Ovary (tissue), 10 donors: ENCODE measurements at places on chromosomes 3 and 15. TPM values are rescaled to one million over a fixed set of nuclear protein-coding genes. Genes with fewer than 3 reads are reported as not detected.
A peak's percentile ranks its signal among the peaks of the same experiment; 100 is the strongest.

DNA sequence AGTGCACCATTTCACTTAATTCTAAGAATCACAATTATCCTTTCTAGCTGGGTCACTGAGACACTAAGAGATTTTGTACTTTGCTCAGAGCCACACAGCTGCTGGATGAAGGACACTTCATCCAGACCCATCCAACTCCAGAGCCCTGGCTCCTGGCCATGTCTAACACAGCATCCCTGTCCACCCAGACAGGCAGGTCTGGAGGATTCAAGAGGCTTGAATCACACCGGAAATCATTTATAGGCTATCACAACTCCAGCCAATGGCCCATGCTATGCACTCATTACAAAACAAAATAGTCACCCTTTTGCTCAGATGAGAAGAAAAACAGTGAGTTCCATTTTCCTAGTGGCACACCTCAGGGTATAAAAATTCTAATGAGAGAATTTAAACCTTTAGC is 198.2 kb upstream of the LMCD1 start:
- H3K27me3 ChIP-seq, result no peaks in the 10 kb centered on the region
- no peak overlapping the region for H3K4me3 ChIP-seq
- H3K36me3 ChIP-seq, result no peaks in the 10 kb centered on the region
- H3K4me1 ChIP-seq, result peaks cover 1% of the 10 kb centered on the region
- H3K27ac ChIP-seq, result no peak overlapping the region

GRCh38 chr3:149547954-149548668 is 73.6 kb downstream of the TM4SF4 start:
- no peaks in the 10 kb centered on the region for H3K36me3 ChIP-seq
- H3K27me3 ChIP-seq, result no peaks in the 10 kb centered on the region
- DNase-seq, result peak; percentile 56
- peaks cover 29% of the 10 kb centered on the region for H3K4me1 ChIP-seq
- no peak overlapping the region for H3K4me3 ChIP-seq

DNA sequence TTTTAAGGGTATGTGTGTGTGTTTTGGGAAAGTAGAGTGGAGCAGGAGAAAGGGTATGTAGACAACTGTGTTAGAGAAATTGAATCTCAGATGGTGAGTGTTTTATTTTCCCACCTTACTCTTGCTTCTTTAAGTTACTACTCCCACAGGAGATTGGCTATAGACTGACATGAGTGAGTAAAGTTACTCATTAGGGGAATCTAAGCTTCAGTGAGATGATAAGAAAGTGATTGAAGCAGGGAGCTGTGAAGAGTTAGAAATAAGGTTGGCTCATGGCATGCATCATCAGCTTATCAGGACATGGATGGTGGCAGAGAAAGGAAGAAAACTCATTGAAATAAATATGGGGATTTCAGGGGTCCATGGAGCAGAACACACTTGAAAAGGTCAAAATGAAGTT is 88.9 kb downstream of the MBNL1 start:
- H3K27ac ChIP-seq, result no peak overlapping the region
- no peaks in the 10 kb centered on the region for H3K36me3 ChIP-seq
- DNase-seq, result no peak
- H3K4me1 ChIP-seq, result peaks cover 2% of the 10 kb centered on the region

GRCh38 chr3:15180042-15180611 is 25.9 kb upstream of the CAPN7 start:
- H3K4me1 ChIP-seq, result no peaks in the 10 kb centered on the region
- no peaks in the 10 kb centered on the region for H3K36me3 ChIP-seq
- H3K27me3 ChIP-seq, result no peaks in the 10 kb centered on the region
- no peak overlapping the region for H3K27ac ChIP-seq
- no peak overlapping the region for H3K4me3 ChIP-seq

DNA sequence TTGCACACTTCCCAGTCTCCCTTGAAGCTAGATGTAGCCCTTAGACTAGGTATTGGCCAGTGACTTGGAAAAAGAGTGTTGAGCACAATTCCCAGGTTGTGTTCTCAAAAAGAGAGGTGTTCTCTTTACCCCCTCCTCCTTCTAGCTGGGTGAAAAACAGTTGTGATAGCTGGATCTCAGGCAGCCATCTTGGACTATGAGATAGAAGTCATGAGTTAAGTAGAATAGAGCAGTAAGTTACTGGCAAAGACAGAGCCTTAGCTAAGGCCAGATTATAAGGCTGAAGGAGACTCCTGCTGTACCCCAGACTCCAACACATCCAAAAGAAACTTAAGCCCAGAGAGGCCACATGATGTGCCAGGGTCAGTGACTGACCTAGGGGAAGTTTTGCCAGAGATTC is 8.1 kb upstream of the STRA6 start:
- H3K27me3 ChIP-seq, result no peaks in the 10 kb centered on the region
- H3K27ac ChIP-seq, result no peak overlapping the region
- no peak overlapping the region for H3K4me3 ChIP-seq
- H3K4me1 ChIP-seq, result no peaks in the 10 kb centered on the region
- DNase-seq, result no peak

GRCh38 chr3:154122912-154123559 is 1.8 kb downstream of the ARHGEF26 start:
- H3K27ac ChIP-seq, result peak overlapping the region; percentile 62
- no peak for DNase-seq
- no peaks in the 10 kb centered on the region for H3K27me3 ChIP-seq
- peak overlapping the region; percentile 86 for H3K4me3 ChIP-seq
- peaks cover 2% of the 10 kb centered on the region for H3K4me1 ChIP-seq
- no peaks in the 10 kb centered on the region for H3K36me3 ChIP-seq

- no peaks in the 10 kb centered on the region for H3K27me3 ChIP-seq
- no peaks in the 10 kb centered on the region for H3K4me1 ChIP-seq
- no peak for DNase-seq
Measured at GRCh38 chr15:78194568-78194925, 39.8 kb downstream of the ACSBG1 start.

DNA sequence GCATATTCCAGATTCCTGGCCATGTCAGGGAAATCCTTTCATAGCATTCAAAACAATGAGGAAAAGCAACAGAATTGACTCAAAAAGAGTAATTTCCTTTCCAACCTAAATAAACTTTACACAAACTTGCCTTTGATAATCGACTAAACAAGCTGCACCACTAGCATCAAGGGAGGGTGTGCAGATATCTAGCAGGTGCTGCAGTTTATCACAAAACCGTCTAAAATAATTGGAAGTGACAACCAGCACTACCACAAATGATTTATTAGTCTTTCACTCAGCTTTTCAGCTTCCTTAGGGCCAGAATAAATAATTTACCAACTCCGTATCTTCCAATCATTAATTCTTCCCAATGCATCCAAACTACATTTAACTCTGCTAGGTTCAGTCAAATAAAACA is 71.7 kb downstream of the TBC1D5 start:
- H3K4me1 ChIP-seq, result no peaks in the 10 kb centered on the region
- H3K4me3 ChIP-seq, result no peak overlapping the region
- H3K36me3 ChIP-seq, result no peaks in the 10 kb centered on the region

GRCh38 chr3:139620438-139620837 is 57.3 kb downstream of the NMNAT3 start:
- no peaks in the 10 kb centered on the region for H3K36me3 ChIP-seq
- H3K27me3 ChIP-seq, result no peaks in the 10 kb centered on the region
- no peaks in the 10 kb centered on the region for H3K4me1 ChIP-seq
- DNase-seq, result no peak
- no peak overlapping the region for H3K27ac ChIP-seq
- H3K4me3 ChIP-seq, result no peak overlapping the region

DNA sequence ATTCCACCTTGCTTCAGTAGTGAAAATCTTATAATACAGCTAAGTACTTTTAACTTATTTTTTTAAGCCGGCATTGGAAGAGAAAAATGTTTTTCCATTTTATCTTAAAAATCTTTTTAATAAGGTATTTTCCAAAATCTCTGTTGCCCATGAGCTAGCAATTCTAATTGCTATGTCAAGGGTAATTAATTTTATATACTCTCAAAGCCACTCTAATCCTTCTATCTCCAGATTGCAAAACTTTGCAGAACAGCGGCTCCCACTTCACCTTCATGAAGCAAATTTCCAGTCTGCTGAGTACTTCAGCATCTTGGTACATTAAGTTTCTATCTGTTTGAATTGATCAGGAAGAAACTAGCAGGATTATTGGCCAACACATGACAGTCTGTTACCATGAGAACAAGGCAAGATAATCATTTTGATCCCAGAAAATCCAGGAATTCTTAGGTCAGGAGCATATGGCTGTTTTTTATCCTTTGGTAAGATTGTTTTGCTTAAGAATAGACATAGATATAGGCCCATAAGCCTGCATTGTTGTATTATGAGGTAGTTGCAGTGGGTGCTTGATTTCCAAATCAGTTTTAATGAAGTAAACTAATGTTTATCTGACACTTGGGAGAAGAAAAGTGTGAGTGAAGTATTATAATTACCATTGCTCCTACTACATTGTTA is 6.0 kb downstream of the TIPARP start:
- H3K4me3 ChIP-seq, result no peak overlapping the region
- no peaks in the 10 kb centered on the region for H3K27me3 ChIP-seq

DNA sequence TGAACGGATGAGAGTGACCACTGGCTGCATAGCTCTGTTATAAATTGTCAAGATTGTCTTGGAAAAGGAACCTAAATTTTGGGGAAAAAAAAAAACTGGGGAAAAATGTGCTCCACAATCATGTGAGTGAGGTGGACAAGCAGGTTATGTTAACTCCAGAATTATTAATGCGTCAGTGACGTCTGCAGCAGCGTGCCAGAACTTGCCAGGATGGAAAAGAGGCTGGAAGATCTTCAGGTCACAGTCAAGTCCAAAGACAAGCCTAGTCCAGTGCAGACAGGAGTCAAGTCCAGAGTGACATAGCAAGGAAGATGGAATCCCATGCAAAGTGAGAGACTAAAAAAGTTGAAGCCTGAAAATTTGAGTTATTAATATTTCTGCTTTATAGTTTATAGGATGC is 140.6 kb downstream of the RYR3 start:
- H3K4me3 ChIP-seq, result no peak overlapping the region
- no peak for DNase-seq

DNA sequence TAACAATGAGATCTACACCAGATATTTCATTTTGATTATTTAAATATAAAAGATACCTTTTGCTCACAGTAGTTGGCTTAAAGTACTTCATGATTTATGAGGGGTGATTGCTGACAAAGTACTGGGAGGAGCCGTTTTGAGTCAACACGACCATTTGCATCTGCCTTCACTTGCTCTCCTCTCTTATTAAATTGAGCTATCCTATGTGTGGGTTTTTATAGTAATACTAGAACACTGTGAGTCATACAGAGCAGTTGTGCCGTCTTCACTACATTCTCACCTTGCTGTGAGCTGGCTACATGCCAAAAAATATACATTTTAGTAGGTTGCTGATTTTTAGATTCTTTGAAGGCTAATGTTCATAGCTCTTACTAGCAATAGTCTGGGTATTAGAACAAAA is 161.2 kb downstream of the ALCAM start:
- H3K4me1 ChIP-seq, result no peaks in the 10 kb centered on the region

GRCh38 chr3:126456211-126456610 is 19.5 kb downstream of the ZXDC start:
- no peak overlapping the region for H3K4me3 ChIP-seq
- no peaks in the 10 kb centered on the region for H3K27me3 ChIP-seq
- DNase-seq, result no peak
- peaks cover 4% of the 10 kb centered on the region for H3K4me1 ChIP-seq

The SUSD5 gene
- polyA plus RNA-seq, result 4.2 TPM

The OXSR1 gene
- 24.9 TPM for polyA plus RNA-seq

The CRYGS gene
- polyA plus RNA-seq, result 1.6 TPM

The WDR72 gene
- polyA plus RNA-seq, result not detected

The GMNC gene
- polyA plus RNA-seq, result 0.10 TPM

The ACKR4 gene
- polyA plus RNA-seq, result 0.30 TPM

The PIGZ gene
- polyA plus RNA-seq, result 1.8 TPM

The RAB5A gene
- polyA plus RNA-seq, result 65.8 TPM

The FOXB1 gene
- not detected for polyA plus RNA-seq

The EPHB1 gene
- 2.7 TPM for polyA plus RNA-seq

The FBLN2 gene
- polyA plus RNA-seq, result 8.6 TPM
